Activated T-cell treated with anti-CD3 and anti-CD28 coated beads, Interleukin-2, amount 50 U/mL, for 72 hours (primary cell): ENCODE measurements at places on chromosomes 2 and 18. TPM values are rescaled to one million over a fixed set of nuclear protein-coding genes. Genes with fewer than 3 reads are reported as not detected.

The SAP130 gene
- 32.7 TPM for total RNA-seq

GRCh38 chr2:237191714-237192081 lies 106.0 kb downstream of the COPS8 start:
- no peaks in the 10 kb centered on the region for H3K4me1 ChIP-seq
- H3K27ac ChIP-seq, result no peak overlapping the region
- H3K4me3 ChIP-seq, result no peak overlapping the region
- H3K36me3 ChIP-seq, result no peaks in the 10 kb centered on the region
- no peak for DNase-seq
- peaks cover 26% of the 10 kb centered on the region for H3K27me3 ChIP-seq

DNA sequence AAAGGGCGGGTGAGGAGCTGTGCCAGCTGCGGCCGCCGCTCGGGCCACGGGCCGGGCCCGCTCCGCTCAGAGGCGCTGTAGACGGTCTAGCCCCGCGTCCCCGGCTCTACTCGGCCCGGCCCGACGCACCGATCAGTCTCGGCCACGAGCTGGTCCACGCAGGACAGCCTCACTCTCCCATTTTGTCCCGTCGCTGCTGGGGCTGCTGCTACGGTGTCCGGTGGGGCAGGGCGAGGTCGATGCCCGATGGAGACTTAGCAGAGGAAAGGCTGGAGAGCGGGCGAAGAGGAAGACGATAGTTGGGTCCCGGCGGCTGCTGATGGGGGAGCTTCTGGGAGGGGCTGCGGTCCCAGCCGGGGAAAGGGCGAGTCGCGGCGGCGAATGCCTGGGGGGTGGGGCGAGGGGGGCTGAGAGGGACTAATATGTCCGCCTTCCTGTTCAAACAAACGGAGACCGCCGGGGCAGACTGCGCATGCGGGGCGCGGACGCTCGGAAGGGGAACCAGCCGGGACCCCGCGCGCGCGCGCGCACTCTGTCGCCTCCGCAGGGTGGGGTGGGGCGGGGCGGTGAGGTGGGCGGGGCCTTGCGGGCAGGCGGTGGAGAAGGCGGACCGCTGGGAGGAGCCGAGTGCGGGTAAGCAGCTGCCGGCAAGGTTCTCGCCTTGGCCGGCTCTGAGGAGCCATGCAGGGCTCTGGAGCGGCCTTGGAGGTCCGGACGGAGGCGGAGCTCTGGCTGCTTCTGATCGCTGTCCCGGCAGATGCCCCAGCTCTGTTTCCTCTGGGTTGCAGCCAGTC lies at the start of gene ROCK1:
TSS of gene ROCK1 (minus strand) at position 468 of the 794 bp plus-strand sequence. CDS start 903 bp downstream, outside the sequence.
- H3K27me3 ChIP-seq, result no peaks in the 10 kb centered on the region
- H3K4me3 ChIP-seq, result no peak within 1 kb of the TSS
- H3K27ac ChIP-seq, result peak within 1 kb of the TSS; percentile 99
- peak; percentile 98 for DNase-seq
- H3K4me1 ChIP-seq, result no peaks in the 10 kb centered on the region

- H3K36me3 ChIP-seq, result no peaks in the 10 kb centered on the region
- no peaks in the 10 kb centered on the region for H3K27me3 ChIP-seq
- no peak overlapping the region for H3K4me3 ChIP-seq
- DNase-seq, result no peak
- no peak overlapping the region for H3K27ac ChIP-seq
- peaks cover 12% of the 10 kb centered on the region for H3K4me1 ChIP-seq
Measured at GRCh38 chr2:174535757-174536703, 49.2 kb upstream of the GPR155 start.
